NCI-H526 (cell line): ENCODE measurements at places on chromosomes 7 and 10.

- DNase-seq: no peak
Observed at GRCh38 chr10:71516890-71517289, 120.2 kb downstream of the CDH23 start.

DNA sequence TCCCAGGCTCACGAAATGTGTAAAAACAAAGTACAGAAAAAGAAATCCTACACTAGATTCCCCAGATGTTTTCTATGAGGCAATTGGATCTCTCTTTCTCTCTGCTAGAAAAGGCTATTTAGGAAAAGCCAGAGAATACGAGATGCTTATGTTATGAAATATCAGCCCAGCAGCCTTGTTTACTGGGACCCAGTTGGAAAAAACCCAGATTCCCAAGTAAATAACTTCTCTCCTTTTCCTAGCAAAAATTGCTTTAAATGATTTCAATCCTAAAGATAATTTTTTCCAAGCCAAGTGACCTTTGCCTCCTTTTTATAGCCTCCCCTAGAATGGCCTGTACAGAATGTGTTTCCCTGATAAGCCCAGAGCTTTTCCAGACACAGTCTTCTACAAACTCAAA is 199.3 kb downstream of the PLXNA4 start:
- DNase-seq: no peak

DNA sequence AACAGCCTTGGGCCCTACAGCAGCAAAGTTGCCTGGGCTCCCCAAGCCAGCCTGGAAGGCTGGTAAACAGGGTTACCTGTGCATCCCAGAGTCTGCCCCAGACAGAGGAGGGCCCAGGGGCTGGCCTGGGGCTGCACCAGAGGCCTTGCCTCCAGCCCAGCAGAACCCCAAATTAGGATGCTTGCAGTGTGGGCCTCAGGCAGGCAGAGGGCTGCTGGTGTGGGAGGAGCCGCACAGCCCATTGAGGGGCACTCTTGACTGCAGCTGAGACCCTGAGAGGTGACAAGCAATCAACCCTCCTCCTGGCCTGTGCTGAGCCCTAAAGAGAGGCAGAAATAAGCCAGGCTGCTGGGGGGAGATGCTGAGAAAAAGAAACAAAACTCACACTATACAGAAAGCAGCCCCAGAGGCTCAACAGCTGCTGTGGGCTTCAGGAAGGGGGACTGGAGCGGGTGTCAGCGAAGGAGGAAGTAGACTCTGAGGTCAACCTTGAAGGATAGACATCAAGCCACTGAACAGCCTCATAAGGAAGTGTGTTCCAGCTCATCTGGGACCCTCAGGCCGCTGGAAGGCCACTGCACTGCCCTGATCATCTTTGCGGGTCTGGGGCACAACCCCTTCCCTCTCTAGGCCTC is 6.6 kb downstream of the AIFM2 start:
- no peak for DNase-seq

- DNase-seq: no peak
Observed at GRCh38 chr10:97904018-97904381, 54.4 kb downstream of the GOLGA7B start.

DNA sequence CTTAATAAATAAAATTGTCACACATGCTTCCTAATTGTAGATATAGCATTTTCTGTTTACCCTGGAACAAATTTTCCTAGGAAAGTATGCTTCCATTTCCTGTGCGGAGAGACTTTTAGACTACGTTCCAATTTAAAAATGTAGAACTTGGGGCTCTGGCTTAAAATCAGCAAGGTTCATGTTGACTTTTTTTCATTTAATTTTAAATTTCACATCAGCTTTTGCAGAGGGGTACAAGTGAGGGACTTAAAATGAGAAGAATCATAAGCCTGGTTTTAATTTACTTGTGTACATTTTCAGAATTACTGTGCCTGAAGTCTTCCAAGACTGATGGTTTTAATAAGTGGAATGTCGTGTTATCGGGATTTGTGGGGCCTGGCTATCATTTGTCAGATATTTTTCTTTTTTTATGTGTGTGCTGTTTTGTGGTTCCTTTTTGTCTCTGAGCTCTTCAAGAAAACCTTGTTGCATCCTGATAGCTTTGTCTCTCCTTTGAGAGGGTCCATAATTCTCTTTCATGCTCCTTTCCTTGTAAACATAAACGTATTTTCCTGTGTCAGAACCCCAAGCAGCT is 8.8 kb upstream of the ATRNL1 start:
- no peak for DNase-seq

DNA sequence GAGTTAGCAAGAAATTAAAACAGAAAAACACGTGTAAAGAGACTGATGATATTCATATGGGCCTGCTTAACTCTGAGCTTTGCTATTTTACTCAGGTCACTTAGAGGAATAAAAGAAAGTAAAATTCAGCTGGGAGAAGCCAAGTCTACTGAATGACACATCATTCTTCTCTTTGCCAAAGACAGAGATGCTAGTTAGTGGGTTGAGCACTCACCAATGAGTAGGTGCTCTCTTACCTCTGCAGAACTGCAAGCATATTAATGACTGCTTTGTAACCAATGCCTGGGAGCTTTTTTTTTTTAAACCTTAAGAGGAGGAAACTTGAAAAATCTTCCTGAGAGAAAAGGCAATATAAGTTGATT is 44.8 kb upstream of the BAMBI start:
- DNase-seq: no peak

GRCh38 chr7:121372376-121373010 is 23.6 kb downstream of the FAM3C start:
- DNase-seq: peak; percentile 6

- DNase-seq: no peak
Observed at GRCh38 chr7:47652591-47652990, 70.7 kb upstream of the TNS3 start.

DNA sequence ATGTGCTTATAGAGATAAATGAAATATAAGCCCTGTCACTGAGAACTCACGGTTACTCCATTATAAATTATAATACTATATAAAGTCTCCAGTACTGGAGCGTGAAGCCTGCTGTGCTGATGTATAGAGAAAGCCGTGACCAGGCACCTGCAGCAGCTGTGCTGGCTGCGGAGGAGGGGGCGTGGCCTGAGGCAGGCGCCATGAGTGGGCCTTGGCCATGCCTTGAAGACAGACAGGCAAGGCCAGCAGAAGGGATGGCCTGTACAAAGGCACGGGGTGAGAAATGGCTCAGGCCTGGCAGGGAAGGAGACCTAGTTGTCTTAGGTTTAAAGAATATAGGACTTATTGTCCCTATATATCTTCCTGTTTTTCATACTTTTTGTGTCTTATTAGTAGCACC is 218.5 kb upstream of the STK17A start:
- no peak for DNase-seq

DNA sequence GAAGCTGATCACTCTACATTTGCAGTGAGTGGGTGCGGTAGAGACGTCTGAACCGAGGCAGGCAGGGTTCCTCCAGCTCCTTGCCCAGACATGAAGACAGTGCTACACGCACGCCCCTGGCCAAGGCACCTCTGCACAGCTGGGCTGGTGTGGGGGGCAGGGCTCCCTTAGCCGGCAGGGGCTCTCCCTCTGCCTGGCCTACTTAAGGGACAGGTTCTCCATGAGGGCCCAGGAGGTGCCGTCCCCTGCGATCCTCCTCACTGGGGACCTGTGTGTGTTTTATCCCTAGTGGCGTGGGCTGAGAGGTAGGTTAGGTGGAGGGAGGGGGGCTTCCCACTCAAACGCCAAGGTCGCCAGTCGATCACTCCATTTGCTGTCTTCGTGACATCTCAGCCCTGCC is 35.3 kb downstream of the IL15RA start:
- DNase-seq: no peak

DNA sequence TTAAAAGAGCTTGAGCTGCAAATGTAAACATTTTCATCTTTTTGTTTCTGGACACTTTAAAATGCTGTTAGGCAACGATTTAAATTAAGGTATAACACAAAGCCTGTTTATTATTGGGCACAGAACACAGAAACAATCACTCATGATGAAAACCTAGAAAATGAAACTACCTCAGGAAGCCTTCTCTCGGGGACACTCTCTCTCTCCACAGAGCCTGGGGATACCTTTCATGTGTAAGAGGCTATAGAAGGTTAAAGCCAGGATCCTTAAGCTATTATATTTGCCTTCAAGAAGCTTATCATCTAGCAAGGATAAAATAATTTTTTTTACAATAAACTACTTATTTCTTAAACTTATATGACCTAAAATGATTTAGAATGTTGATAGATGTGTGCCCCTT is 194.1 kb downstream of the SKAP2 start:
- no peak for DNase-seq

GRCh38 chr10:14588084-14588937 is 186.4 kb downstream of the FAM107B start:
- DNase-seq: no peak

DNA sequence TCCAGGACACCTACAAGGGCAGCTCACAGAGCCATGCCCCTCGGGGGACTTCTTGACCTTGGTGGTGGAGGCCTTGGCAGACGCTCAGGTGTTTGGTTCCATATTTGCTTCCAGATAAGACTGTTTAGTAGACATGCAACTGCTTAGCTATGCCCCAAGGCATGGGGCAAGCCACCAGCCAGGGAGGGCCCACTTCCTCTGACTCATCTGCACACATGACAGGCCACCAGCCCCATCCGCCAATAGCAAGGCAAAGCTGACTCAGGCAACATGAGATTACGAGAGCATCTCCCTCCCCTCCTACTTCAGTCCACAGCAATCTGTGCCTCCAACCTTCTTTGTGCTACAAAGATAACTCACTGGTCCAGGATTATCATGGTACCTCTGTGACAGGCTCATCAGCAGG is 54.9 kb downstream of the KCNMA1 start:
- DNase-seq: no peak

DNA sequence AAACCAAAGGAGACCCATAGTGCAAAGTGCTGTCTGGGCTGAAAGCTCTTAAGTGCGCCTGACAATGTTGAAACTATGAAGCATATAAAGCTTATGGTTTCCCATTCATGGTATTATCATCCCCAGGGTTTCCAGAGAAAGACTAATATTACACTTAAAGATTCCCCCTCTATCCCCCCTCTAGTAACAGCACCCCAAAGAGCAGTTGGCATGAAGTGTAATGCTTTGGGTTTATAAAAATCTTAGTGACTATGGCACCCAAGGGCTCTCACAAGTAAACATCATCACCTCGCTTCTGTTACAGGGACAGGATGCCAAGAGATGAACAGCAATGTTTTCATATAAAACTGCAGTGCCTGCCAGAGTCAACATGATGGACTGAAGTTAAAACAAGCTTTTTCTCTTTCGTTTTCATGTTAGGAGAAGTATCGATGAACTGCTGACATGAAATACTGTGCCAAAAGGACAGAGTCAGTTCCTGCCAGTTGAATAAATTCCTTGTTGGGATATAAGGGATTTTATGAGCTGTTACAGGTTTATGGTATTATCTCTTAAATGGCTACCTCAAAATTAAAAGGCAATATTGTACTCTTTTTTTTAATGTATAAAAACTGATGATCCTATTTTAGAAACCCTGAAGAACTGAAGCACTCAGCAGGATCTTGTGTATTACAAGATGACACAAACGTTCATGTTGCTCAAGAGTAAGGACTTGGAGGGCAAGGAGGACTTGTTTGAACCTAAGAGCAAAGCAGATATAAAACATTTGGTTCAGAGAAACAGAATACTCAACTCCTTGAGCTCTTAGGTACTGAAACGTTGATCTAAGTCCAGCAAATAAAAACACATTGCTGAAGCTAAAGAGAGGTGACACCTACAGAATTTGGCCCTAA is 203.7 kb upstream of the IMMP2L start:
- no peak for DNase-seq

DNA sequence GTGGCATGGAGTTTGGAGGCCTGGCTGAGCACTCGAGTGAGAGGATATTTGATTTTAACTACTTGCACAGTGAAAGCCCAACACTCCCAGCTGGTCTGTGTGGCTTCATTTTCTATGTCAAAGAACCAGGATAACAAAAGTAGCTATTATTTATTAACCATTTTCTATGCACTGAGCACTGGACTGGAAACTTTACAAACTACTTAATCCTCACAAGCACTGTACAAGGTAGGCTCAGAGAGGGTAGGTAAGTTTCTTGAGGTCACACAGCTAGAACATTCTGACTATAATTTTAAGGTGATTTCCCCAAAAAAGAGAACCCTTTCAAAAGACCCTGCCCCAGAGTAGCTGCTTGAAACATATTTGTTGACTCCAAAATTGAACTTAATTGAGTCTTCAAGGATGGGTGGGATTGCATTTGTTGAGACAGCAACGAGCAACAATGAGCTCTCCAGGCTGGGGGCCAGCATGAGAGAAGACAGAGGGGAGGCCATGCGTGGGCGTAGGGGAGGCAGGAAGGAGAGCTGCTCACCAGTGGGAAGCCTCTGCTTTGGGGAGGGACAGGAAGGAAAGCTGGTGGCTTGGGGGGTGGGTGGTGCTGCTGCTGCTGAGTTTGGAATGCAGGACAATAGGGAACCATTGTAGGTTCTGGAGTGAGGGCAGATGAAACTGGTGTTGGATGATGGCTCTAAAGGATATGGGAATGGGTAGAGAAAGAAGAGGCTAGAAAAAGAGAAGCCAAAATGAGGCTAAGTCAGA is 31.5 kb downstream of the FAM241B start:
- no peak for DNase-seq

- no peak for DNase-seq
Observed at GRCh38 chr7:155398944-155399343, 59.0 kb upstream of the EN2 start.

GRCh38 chr7:124323597-124323996 is 290.7 kb upstream of the TMEM229A start:
- peak; percentile 21 for DNase-seq

GRCh38 chr10:89308266-89308665 is 6.4 kb downstream of the IFIT2 start:
- no peak for DNase-seq

GRCh38 chr10:117468665-117469064 is 73.9 kb upstream of the EMX2 start:
- DNase-seq: no peak

DNA sequence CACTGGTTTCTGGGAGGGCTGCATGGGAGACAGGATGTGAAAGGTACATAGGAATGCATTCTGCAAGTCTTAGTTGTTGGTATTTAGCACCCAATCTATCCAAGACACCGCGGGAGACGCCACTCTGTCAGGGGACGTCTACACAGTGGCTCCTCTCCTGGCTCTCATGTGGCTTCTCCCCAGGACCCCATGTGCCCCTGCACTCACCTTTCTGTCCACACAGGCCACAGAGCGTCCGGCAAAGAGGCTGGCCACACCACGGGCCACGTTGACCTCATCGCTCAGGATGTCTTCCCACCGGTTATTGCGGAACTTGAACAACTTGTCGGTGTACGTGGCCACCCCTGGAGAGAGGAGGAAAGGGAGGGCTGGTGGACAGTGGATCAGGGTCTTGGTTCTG is 73.4 kb downstream of the GOLGA7B start:
- DNase-seq: no peak

- no peak for DNase-seq
Observed at GRCh38 chr7:140521421-140521820, 42.1 kb upstream of the MKRN1 start.

- no peak for DNase-seq
Observed at GRCh38 chr7:156492170-156492569, 148.4 kb upstream of the RNF32 start.

GRCh38 chr7:4665661-4666060 is 16.4 kb upstream of the FOXK1 start:
- DNase-seq: no peak
